ENCODE measurements at places on chromosomes 2 and 18. TPM values are rescaled to one million over a fixed set of nuclear protein-coding genes. Genes with fewer than 3 reads are reported as not detected.

ERFE gene
- total RNA-seq, result not detected

CLEC4F gene
- total RNA-seq, result 0.27 TPM

DSG3 gene
- total RNA-seq, result not detected

LOXHD1 gene
- 0.05 TPM for total RNA-seq

ATP8B1 gene
- total RNA-seq, result not detected

NFATC1 gene
- 38.2 TPM for total RNA-seq

RFTN2 gene
- not detected for total RNA-seq

LIPT1 gene
- 6.6 TPM for total RNA-seq

NT5DC4 gene
- not detected for total RNA-seq

CCDC150 gene
- total RNA-seq, result 16.6 TPM

IHH gene
- total RNA-seq, result 0.17 TPM

CXCR4 gene
- total RNA-seq, result 248 TPM

Measured in T-helper 1 cell treated with Interleukin-12 subunit alpha and Interleukin-12 subunit beta and Interleukin-4 antibody, amounts not matched to agents 30 ng/mL and 1 ng/mL, for 36 hours (primary cell).